CD4-positive, alpha-beta T cell treated with Interleukin-12 subunit alpha and Interleukin-12 subunit beta, for 1 hour (primary cell): ENCODE measurements at places on chromosomes 4 and X.
A peak's percentile ranks its signal among the peaks of the same experiment; 100 is the strongest.

DNA sequence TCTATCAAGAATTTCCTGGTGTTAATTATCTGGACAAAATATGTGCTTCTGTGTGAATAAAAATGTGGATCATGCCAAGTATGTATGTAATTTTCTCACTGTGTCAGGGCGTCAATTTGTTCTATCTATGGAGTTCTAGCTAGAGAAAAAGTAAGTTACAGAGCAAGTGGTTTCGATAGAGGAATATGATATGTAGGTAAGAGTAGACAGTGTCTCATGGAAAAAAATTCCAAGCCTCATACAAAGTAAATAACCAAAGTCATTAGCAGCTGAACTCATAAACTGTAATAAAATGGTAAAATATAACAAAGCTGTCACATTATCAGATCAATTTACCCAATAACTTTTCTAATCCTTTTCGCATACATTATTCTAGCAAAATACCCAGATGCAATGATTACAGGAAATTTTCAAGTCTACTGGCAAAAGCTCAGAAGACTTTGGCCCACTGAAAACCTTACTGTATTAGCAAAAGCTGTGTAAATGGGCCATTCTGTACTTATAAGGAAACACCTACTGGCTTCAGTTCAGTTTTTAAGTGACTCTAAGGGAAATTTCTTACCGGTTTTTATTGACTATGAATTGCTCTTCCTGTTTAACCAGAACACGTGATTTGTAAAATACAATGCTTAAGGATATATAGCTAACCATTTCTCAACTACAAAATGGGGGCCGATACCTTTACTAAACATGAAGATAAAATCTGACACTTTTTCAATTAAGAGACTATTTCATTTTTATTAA lies 121.0 kb upstream of the ARSJ start:
- no peak for DNase-seq

GRCh38 chrX:149010013-149010852 lies 494.9 kb downstream of the IDS start:
- no peak for DNase-seq

GRCh38 chr4:54745031-54745770 lies 87.4 kb downstream of the KIT start:
- no peak for DNase-seq

- DNase-seq, result no peak
Observed at GRCh38 chrX:151902813-151903591, 9.7 kb upstream of the MAGEA4 start.

DNA sequence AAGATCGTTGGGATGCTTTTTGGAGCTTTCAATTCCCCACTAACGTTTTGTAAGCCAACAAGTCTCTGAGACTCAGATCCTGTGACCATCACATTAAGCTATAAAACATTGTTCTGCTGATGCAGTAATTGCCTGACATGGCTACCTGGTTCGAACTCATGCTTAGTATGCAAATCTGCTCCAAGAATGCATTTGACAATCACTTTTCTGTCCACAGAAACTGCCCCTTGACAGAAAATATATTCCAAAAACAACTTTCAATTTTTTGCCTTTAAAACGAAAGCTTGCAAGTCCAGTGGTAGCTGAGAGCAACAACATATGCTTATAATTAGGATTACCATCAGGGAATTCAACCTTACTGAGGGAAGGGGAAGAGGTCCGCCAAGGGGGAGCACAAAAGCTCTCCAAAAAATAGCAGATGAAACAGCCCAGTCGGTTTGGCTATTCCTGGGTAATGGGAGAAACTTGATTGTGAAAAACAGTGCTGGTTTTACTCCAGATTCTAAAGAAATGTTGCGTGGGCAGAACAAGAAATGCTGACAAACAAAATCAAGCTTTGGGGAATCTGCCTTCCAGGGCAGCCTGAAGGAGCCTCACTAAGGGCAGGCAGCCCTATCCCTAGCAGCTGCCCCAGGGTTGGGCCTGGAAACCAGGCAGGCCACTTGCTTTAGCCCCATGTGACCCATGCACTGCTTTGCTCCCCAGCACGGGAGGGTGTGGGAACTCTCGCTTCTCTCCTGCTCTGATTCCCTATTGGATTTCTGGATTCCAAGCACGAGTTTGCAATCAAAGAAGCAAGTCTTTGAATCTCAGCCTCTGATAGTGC lies 160.7 kb upstream of the LDB2 start:
- no peak for DNase-seq

DNA sequence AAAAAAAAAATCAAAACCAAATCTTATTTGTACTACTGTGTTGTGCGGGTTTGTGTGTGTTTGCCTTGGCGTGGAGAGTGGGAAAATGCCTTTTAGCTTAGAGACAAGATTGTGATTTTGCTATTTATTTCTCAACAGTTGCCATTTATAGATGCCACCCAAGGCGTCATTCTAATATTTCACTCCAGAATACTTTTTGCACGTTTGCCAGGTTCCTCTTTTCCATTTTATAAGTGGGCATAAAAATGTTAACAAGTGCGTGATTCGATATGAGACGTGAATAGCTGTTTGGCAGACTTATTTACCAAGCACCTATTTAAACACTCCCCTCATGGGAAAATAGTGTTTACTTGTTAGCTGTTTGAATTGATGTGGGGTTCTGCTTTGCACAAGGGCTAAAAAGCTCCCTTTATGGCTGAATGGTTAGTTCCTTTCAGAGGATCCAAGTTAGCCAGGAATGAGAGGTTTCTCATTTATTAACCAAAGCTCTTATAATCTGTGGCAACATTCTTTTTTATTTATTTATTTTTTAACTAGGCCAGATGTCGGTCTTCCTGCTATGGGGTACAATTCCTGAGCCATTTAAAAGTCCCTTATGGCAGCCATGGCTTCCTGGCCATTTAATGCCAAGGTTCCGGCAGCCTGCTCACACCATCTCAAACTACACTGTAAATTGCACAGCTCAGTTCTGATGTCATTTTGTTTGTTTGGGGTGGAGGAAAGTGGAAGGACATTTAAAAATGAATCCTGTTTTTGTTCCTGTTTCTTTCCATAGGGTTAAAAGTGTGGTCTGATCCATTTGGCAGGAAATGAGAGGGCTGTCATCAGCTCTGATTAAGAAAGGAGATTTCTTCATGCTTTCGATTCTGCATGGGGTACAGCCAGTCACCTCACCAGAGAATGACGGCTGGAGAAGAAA lies 14.6 kb downstream of the SMIM20 start:
- DNase-seq, result no peak

- DNase-seq, result no peak
Observed at GRCh38 chr4:173360587-173361221, 10.1 kb upstream of the SAP30 start.

GRCh38 chrX:13005661-13006473 lies 31.0 kb downstream of the TMSB4X start:
- DNase-seq, result no peak

- no peak for DNase-seq
Observed at GRCh38 chr4:79197275-79198009, 128.4 kb downstream of the NAA11 start.

- no peak for DNase-seq
Observed at GRCh38 chr4:176229645-176230044, 34.3 kb upstream of the SPATA4 start.

DNA sequence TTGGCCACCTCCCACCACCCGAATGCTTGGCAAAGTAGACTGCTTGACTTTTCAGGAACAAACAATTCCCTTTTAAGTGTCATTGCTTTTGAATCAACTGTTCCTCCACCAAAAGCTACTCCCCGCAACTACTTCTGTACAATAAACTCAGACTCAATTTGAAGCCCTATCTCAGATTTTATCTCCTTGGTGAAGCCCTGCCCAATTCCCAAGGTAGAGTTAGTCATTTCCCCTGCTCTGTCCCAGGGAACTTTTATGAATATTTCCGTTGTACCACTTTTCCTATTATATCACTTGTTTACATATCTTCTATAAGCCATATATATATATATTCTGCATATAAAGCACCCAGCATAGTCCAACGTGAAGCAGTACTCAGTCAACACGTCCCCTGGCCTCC lies 102.8 kb downstream of the C4orf51 start:
- DNase-seq, result no peak

DNA sequence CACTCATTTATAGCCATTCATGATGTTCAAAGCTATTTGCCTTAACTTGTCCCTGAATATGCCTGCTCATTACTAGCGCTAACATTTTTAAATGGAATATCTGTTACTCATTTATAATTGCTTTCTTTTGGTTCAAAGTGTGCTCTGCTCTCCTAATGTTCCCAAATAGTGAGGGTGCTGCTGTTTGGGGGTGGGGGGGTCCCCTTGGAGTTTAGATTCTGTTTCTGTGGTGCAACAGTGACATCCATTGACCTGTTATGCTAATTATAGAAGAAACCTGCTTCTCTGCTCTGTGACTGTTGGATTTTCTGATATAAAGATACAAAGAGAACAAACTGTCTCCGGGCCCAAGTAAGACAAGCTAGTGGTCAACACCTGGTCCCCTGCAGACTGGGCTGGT lies 222.4 kb downstream of the SHROOM3 start:
- DNase-seq, result no peak

- no peak for DNase-seq
Observed at GRCh38 chr4:186840222-186840701, 116.6 kb upstream of the FAT1 start.

- peak; percentile 44 for DNase-seq
Observed at GRCh38 chrX:43349363-43349762, 306.7 kb upstream of the MAOA start.

- no peak for DNase-seq
Observed at GRCh38 chr4:187550256-187550950, 445.2 kb upstream of the ZFP42 start.

DNA sequence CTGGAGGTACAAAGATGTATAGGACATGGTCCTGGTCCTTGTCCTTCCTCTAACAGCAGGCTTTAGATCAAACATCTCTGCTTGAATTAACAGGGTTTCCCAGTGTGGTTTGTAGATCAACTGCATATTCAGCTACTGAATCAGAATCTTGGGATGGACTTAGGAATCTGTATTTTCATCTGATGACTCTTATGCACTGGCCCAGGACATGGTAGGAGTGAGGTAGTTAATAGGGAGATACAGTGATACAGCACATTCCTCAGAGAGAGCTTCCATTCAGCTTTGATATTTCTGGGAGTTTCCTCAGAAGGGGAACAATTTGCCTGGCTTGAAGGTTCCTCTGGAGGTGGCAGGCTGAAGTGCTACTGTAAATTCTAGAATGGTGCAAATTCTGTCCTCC lies 203.1 kb downstream of the LARP7 start:
- no peak for DNase-seq

DNA sequence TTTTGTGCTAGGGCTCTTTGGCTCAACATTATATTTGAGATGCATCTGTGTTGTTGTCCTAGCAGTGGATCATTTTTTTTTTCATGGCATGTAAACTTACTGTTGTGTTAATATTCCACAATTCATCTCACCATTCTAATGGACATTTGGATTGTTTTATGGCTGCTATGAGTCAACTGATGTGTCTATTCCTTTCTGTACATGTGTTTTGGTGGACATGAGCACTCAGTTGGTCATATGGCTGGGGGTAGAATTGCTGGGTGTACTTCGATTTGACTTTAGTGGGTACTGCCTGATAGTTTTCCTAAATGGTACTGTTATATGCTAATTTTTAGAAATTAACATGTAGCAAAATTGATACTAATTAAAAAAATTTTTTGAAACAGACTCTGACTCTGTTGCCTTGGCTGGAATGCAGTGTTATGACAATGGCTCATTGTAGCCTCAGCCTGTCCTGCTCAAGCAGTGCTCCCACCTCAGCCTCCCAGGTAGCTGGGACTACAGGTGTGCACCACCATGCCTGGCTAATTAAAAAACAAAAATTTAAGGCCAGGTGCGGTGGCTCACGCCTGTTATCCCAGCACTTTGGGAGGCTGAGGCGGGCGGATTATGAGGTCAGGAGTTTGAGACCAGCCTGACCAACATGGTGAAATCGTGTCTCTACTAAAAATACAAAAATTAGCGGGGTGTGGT lies 9.0 kb downstream of the FAM193A start:
- DNase-seq, result no peak
